ENCODE measurements at places on chromosomes 3 and 15.

DNA sequence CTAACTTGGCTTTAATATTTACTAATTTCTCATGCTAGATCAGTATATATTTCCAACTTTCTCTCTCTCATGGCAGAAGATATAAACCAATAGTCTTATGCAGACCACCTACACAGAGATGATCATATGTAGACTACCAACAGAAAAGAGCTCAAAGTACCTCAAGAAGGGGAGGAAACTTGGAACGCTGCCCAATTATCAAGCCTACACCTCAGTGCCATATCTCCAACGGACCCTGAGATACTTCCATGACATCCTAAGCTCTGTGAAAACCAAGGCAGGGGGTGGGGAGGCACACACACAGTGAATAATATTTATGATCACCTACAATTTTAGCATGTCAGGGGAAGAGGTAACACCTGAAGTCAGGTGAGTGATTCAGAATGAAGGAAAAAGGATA is 100.6 kb downstream of the STAG1 start:
- no peak for DNase-seq

- no peak for DNase-seq
Observed at GRCh38 chr15:27254055-27254454, 283.1 kb downstream of the GABRG3 start.

DNA sequence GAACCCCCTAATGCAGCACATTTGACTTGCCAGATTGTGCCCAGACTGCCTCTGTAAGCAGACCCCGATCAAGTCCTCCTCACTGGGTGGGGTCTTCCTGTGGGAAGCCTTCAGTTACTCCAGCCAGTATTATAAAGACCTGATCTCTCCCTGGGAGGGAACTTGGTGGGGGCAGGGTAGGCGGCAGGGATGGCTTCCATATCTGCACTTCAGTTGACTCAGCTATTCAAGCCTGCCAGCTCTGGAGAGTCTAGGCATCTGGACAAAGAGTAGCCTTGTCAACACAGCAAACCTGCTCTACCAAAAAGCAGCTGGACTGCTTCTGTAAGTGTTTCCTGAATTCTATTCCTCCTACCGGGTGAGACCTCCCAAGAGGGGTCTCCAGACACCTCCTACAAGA is 21.0 kb upstream of the SLC25A38 start:
- no peak for DNase-seq

GRCh38 chr15:79886124-79886523 is 10.7 kb downstream of the MTHFS start:
- DNase-seq: no peak

GRCh38 chr3:177431525-177432176 is 234.4 kb upstream of the TBL1XR1 start:
- no peak for DNase-seq

- DNase-seq: no peak
Observed at GRCh38 chr15:69143756-69144436, 16.5 kb upstream of the GLCE start.

Measured in stimulated activated CD4-positive, alpha-beta T cell treated with anti-CD3 and anti-CD28 coated beads, Interleukin-2, amount 100 ng/mL, for 4 hours (primary cell).